ENCODE measurements at places on chromosomes 7 and 10.

DNA sequence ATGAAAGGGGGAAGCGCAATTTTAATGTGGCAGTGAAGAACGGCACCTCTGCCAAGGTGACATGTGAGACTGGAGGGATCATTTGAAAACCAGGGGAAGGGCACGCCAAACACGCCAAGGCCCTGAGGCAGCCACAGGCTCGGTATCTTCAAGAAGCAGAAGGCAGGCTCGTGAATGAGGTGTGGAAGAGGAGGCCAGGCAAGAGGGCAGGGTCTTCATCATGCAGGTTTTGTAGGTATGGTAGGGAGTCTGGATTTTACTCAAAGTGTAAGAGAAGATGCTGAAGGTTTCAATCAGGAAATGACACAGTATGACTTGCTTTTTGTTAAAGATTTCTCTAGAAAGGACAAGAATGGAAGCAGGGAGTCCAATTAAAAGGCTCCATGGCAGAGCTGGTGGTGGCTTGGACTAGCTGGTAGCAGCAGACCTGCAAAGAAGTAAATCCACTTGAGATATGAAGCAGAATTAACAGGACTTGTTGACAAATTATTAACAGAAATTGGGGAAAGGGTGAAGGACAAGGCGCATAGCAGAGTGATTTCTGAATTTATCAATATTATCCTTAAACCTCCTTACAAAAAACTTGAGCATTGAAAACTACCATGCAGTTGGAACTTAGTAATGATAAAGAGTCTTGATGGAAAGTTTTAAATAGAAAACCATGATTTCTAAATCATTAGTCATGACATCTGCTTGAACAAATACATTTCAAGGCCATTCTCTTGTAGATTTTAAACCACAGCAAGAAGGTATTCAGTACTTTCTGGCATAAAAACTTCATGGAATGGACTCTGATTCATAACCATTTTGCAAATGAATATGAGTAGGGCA, 70.4 kb downstream of the COA1 start:
- DNase-seq = no peak

DNA sequence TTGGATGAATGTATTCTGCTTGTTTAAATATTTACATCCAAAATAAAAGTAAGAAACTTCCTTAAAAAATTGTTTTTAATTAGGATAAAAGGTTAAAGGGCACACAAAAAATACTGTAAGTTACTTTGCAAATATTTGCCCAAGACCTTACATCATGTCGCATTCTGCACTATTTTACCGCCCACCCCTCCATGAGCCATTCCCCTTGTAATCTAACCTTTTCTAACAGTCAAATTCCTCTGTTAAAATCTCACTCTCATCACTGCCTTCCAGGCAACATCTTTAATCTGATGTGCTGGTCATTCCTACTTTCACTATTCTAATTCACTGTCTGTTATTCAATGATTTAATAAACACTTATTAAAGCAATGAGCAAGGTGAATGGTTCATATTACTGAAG, 23.2 kb downstream of the TSPAN12 start:
- DNase-seq = no peak

DNA sequence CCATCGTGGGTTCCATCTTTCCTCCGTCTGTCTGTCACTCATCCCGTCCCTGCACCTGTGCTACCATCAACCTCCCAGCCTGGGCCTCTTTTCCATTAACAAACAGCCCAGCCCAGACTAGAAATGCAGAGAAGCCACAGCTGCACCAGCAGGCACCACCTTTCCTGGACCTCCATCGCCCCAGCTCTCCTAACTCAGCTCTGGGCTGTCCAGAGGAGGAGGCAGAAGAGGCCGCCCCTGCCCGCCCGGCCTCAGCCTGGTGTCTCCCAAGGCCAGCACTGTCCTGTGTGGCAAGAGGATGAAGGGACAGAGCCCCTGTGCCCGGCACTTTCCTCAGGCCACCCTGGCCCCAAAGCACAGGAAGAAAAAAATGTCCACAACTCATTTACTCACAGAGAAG, 225.6 kb downstream of the PTPRN2 start:
- no peak for DNase-seq

DNA sequence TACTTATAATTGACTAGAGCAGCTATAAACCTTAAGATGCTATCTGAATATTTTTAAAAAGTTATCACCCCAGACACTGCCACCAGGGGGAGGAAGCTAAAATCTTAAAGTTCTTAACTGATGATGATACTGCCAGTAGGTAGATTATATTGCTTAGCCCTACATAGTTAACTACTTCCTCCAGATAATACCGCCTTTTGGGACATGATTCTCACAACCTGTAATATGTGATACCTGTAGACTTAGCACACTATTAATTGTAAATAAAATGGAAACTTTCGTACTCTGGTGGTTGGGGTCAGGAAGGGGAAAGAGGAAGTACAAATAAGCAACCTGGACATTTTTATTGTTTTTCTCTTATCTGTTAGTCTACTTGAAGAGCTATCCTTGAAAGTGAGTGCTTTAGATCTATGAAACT, 268.9 kb downstream of the ADK start:
- DNase-seq = no peak

GRCh38 chr7:93148144-93148543, at the start of gene SAMD9L:
Gene SAMD9L (minus strand): TSS chr7:93148385. CDS start chr7:93135971, 12,414 bp downstream.
- DNase-seq = no peak

- no peak for DNase-seq
Measured at GRCh38 chr7:630539-630938, 96.0 kb upstream of the DNAAF5 start.

GRCh38 chr7:25297278-25297677, 69.0 kb upstream of the NPVF start:
- no peak for DNase-seq

DNA sequence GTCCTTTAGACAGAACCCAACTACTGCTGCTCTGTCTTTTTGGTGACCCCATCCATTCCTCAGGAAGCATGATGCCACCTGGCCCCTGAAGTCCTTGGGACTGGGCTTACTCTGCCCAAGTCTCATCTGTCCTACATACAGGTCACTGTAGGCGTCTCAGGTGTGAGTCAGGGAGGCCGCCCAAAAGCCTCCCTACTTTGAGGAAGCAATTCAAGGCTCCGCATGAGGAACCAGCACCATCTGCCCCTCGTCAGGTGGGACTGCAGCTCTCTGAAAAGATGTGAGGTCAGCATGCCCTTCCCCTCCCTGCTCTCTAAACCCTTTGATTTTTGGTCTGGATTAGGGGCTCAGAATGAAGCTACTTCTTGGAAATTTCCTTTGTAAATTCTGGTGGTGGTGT, 354.8 kb downstream of the CXCL12 start:
- no peak for DNase-seq

DNA sequence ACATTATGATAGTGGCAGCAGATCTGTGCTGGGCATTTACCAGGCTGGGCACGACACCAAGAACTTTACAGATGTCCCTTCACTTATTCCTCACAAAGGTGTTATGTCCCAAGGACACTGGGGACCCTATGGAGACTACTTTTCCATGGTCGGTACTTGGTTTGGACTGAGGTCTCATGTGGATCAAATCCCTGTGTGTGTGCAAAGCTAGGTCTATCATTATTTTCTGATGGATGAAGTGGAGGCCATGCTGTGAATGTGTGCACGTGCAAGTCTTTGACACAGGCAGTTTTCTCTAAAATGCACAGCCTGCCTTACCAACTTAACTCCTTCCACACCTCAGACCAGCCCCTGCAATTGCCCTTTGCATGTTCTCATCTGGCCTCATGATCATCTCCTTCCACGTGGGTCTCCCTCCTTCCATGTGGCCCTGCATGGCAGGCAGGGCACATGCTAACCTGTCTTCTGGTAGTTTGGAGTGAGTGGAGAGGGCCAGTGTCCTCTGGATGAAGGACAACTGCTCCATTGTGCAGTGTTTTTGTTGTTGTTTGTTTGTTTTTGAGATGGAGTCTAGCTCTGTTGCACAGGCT, 16.0 kb upstream of the ZNF273 start:
- no peak for DNase-seq

- DNase-seq = no peak
Measured at GRCh38 chr10:80952436-80952835, 414.7 kb downstream of the SH2D4B start.

DNA sequence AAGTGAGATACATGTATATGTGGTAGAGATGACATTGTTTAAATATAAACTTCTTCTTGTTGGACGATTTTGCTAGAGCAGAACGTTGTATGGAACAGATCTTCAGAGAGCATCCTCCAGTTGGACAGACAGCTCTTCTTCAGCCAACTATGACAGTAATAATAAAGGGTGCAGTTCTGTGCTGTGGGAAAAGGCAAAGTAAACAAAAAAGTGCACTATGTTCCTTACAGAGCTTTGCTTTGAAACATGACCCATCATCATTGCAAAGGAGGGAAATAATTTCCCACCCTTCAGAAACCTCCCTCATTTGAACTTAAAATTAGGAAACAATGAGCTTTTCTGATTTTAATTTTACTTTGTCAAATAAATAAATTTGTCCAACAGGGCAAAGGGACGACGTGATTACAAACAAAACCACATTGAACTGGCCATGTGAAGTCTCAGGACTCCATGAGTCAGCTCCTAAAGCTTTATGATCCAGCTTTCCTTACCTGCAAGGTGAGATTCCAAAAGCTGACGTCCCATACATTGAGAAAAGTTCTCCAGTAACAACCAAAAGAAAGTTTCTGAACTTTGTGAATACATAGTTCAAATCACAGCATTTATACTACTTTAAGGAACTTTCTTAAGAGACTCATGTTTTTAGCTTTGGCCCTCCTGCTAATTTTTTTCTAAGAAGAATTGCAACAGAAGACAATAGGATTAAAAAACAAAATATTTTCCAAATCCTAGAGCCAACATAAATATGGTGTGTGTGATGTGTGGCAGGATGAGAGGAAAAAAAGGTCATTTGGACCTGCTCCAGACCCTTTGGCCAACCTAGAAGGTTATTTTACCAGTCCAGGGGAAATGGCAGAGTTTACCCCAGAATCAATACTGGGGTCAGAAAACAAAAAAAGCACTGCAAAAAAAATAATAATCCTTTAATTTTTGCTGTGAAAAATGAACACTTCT, 565.4 kb upstream of the NRP1 start:
- no peak for DNase-seq

DNA sequence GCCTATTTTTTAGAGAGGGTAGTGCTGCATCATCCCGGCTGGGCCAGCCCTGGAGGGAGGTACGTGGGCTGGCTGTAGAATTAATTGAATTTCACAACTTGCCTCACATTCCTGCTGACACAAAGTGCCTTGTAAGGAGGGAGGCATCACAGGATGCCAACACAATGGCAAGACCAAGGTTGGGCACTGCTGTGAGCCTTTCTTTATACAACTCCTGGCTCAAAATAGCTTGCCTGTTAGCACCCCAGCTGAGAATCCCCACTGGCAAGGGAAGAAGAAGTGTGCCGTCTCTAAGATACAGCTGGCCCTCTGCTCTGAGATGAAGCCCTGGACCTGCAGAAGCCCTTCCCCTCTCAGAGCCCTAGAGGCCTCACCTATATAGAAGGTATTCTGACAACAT, 873.9 kb downstream of the GRID1 start:
- DNase-seq = no peak

- no peak for DNase-seq
Measured at GRCh38 chr10:80480852-80481251, 26.7 kb downstream of the TSPAN14 start.

DNA sequence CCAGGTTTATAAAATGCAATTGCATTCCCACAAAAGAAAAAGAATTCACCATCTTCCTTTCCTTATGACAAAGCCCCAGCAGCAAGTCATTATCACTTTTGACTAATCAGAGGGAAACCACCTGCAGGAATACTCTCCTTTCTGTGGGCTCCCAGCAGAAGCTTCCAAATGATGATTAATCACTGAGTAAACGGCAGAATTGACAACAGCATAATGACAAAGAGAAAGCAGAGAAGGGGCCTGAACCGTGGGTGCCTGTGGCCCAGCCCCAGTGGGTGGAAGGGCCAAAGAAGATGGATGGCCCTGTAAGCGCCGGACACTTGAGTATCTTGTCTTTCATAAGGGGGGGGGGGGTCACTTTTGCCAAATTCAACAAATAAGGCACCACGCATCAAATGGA, 152.4 kb upstream of the NRBF2 start:
- DNase-seq = no peak

GRCh38 chr7:81944058-81944457, 174.2 kb upstream of the HGF start:
- DNase-seq = no peak

- DNase-seq = no peak
Measured at GRCh38 chr10:67808704-67809103, 29.3 kb downstream of the DNAJC12 start.

GRCh38 chr7:50416527-50417182, 33.5 kb downstream of the FIGNL1 start:
- DNase-seq = no peak

DNA sequence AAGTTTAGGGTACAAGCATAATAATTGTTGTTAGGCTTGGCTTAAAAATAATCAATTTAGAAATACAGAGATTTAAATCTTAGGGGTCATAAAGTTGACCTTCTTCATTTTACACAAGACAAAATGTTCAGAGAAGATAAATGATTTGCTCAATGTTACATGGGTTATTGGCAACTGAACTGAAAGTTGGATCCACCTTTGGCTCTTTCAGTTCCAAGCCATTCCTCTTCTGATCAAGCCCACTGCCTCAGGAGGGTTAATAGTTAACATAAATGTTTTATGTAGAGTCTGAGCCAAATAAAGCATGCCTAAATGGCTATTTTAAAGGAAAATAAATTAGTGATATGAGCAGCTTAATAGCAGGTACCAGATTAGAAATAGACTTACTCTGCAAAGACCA, 79.1 kb upstream of the RHOBTB1 start:
- DNase-seq = no peak

GRCh38 chr10:118901906-118902305, 127.6 kb upstream of the NANOS1 start:
- DNase-seq = no peak

GRCh38 chr10:27297844-27298521, 57.4 kb upstream of the ACBD5 start:
- no peak for DNase-seq

- no peak for DNase-seq
Measured at GRCh38 chr10:5561704-5562645, 37.2 kb downstream of the CALML3 start.

- no peak for DNase-seq
Measured at GRCh38 chr7:34838329-34838728, 180.3 kb downstream of the NPSR1 start.

DNA sequence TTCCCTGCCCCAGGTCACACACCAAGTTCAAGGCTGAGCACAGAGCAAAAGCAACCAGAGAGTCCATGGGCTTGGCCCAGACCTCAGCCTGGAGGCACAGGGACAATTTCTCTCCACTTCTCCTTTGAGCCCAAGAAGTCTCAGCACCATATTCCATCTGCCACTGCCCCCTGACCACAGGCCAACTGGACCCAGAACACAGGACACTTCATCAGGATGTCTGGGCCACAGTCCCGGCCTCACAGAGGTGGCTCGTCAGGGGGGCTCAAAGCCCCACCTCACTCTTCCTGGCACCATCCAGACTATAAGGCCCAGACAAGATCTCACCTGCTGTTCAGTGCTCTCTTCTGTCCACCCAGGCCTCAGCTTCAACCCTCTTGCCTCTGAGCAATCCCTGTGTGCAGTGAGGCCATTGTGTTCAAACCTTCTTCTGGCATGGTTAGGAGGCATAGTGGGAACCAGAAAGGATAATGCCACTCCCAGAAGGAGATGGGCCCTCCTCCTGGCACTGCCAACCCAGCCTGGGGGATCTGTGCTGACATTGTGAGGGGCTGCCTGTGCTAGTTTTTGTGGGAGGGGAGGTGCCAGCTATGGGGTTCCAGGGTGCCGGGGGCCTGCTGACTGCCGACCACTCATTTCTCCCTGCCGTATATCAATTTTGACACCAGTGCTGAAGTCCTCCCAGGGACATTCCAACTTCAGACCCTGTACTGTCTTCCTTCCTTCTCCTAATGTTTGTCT, 49.7 kb upstream of the ANTXRL start:
- DNase-seq = no peak

GRCh38 chr7:65951837-65952578, 30.0 kb downstream of the GUSB start:
- DNase-seq = no peak
